Psoas muscle (tissue), 8 donors: ENCODE measurements at places on chromosomes 2 and 18. TPM values are rescaled to one million over a fixed set of nuclear protein-coding genes. Genes with fewer than 3 reads are reported as not detected.

RAD51AP2 gene
- total RNA-seq = not detected

NCOA1 gene
- 47.6 TPM for total RNA-seq

ERCC3 gene
- total RNA-seq = 28.2 TPM

AFF3 gene
- 0.44 TPM for total RNA-seq

IDH1 gene
- 18.0 TPM for total RNA-seq

MYCN gene
- total RNA-seq = 0.25 TPM

TMEM150A gene
- 20.1 TPM for total RNA-seq

FRZB gene
- total RNA-seq = 1.3 TPM

DYNAP gene
- not detected for total RNA-seq

KLHL41 gene
- 3,308 TPM for total RNA-seq

GKN1 gene
- not detected for total RNA-seq

DNA sequence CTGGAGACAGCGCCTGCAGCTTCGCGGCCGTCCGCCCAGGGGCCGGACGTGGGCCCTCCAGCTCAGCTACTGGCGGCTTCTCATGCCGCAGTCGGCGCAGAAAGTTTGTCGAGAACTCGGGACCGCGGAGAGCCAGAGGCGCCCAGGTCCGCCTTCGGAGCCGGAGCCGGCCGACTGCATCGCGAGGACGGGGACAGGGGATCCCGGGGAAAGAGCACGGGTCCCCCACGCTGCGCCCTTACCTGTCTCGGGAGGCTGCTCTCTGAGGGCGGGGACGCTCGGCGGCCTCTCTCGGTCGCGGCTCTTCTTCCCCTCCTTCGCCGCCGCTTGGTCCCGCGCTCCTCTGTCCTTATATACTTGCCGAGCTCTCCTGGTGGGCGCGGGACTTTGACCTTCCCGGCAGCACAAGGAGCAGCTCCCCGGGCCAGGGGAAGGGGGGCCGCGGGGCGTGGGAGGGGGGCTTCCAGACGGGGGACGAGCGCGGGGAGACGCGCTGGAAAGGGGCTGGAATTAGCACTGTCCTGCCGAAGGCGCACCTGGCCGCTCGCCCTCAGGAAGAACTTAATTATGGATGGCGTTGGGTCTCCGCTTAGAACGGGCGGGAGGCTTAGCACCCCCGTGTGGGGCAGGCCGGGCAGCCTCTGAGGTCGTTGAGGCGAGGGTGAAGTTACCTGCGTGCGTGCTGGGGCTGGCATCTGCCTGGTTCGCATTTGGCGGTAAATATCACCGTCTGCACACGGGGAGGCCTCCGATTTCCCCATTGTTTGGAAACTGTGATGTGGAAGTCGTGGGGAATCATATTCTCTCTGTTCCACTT, at the start of gene POMC:
TSS of gene POMC (minus strand) at position 325 of the 817 bp plus-strand sequence. CDS start 3,808 bp downstream, outside the sequence.
- peak within 1 kb of the TSS; percentile 65 for H3K4me3 ChIP-seq
- peaks cover 9% of the 10 kb centered on the region for H3K27me3 ChIP-seq

- H3K4me3 ChIP-seq = no peak overlapping the region
- H3K36me3 ChIP-seq = no peaks in the 10 kb centered on the region
- peaks cover 20% of the 10 kb centered on the region for H3K4me1 ChIP-seq
- no peak overlapping the region for H3K27ac ChIP-seq
- H3K27me3 ChIP-seq = no peaks in the 10 kb centered on the region
Observed at GRCh38 chr2:121588357-121588756, 57.7 kb downstream of the RNU4ATAC start.

DNA sequence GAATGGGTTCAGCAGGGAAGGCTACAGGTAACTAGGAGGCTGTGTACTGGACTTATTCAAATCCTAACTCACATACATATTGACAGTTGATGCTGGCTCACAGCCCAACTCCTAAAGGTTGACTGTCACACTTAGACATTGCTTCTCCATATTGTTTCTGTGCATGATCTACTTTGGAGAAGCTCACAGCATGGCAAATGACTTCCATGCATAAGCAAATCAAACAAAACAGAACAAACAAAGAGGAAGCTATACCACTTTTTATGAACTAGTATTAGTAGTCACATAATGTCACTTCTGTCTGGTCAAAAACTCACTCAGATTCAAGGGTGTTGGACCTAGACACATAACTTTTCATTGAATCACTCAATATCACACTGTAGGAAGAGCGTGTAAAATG, 43.8 kb upstream of the CDH19 start:
- H3K4me3 ChIP-seq = no peak overlapping the region
- H3K36me3 ChIP-seq = no peaks in the 10 kb centered on the region
- DNase-seq = no peak
- H3K27ac ChIP-seq = no peak overlapping the region

GRCh38 chr2:160091381-160091780, 29.0 kb upstream of the PLA2R1 start:
- no peaks in the 10 kb centered on the region for H3K27me3 ChIP-seq
- no peaks in the 10 kb centered on the region for H3K36me3 ChIP-seq

- H3K4me1 ChIP-seq = peaks cover 20% of the 10 kb centered on the region
- DNase-seq = no peak
- H3K36me3 ChIP-seq = no peaks in the 10 kb centered on the region
- no peaks in the 10 kb centered on the region for H3K27me3 ChIP-seq
Observed at GRCh38 chr2:20633794-20634506, 16.9 kb downstream of the HS1BP3 start.

- H3K4me1 ChIP-seq = no peaks in the 10 kb centered on the region
- H3K36me3 ChIP-seq = no peaks in the 10 kb centered on the region
- H3K27me3 ChIP-seq = no peaks in the 10 kb centered on the region
- no peak within 1 kb of the TSS for H3K27ac ChIP-seq
- no peak within 1 kb of the TSS for H3K4me3 ChIP-seq
Observed at GRCh38 chr2:131475831-131476230, at the start of gene TUBA3D. TSS of gene TUBA3D (plus strand) at chr2:131476119. CDS start at chr2:131476200, 81 bp downstream.

DNA sequence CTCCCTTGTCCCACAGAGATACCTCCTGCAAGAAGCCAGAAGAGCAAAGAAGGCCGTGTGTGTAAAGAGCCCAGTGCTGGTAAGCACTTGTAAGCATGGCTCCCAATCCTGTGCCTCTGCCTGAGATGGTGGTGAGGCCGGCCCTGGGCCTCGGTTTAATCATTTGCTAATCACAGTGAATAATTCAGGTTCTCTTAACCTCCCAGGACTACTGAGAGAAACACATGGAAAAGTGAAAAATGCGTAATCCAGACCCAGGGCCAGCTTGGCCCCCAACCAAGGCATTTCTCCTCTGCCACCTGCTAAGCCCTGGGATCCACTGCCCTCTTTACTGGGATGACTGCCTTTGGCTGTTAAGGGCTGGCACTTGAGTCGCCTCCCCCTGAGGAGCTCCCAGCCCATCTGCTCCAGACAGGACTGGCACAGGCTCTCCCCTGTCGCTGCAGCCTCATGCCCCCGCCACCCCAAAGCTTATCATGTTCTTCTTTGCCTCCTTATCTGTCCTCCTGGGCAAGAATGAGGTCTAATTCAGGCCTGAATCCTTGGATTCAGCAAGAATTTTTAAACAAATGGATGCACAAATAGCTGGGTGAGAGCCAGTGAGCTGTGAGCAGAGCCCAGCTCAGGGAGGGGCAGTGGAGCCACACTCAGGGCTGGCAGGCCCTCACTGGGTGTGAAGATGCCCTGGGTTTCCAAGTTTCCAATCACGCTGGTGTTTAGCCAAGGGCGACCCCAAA, 193.9 kb upstream of the HS6ST1 start:
- H3K36me3 ChIP-seq = no peaks in the 10 kb centered on the region
- no peaks in the 10 kb centered on the region for H3K27me3 ChIP-seq
- H3K27ac ChIP-seq = no peak overlapping the region
- no peak for DNase-seq
- H3K4me3 ChIP-seq = no peak overlapping the region

DNA sequence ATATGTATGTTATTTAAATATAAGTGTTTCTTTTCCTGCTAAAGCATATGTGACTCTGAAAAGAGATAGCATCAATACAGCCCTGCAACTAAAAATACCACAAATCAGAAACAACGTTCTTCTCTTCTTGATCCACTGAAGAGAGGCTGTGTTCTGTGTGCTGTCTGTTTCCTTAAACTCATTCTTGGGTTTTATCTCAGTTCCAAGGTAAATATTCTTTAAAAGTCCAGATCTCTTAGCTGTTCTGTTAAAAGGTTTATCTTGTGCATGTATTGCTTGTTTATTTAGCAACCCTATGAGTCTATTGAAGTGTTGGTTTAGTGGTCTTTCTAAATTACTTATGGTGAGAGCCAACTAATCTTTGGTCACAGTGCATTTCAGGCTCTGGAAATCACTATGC, 173.3 kb upstream of the NT5C1B start:
- H3K36me3 ChIP-seq = no peaks in the 10 kb centered on the region
- H3K27ac ChIP-seq = no peak overlapping the region
- H3K4me3 ChIP-seq = no peak overlapping the region
- no peaks in the 10 kb centered on the region for H3K4me1 ChIP-seq
- no peak for DNase-seq
- no peaks in the 10 kb centered on the region for H3K27me3 ChIP-seq

- no peak for DNase-seq
- no peak overlapping the region for H3K27ac ChIP-seq
- no peak overlapping the region for H3K4me3 ChIP-seq
- no peaks in the 10 kb centered on the region for H3K36me3 ChIP-seq
Observed at GRCh38 chr2:110886826-110887573, 154.6 kb downstream of the ACOXL start.

- no peaks in the 10 kb centered on the region for H3K36me3 ChIP-seq
- no peak overlapping the region for H3K27ac ChIP-seq
- no peaks in the 10 kb centered on the region for H3K27me3 ChIP-seq
- no peak for DNase-seq
- H3K4me3 ChIP-seq = no peak overlapping the region
Observed at GRCh38 chr2:27105981-27106380, 12.9 kb downstream of the CGREF1 start.

DNA sequence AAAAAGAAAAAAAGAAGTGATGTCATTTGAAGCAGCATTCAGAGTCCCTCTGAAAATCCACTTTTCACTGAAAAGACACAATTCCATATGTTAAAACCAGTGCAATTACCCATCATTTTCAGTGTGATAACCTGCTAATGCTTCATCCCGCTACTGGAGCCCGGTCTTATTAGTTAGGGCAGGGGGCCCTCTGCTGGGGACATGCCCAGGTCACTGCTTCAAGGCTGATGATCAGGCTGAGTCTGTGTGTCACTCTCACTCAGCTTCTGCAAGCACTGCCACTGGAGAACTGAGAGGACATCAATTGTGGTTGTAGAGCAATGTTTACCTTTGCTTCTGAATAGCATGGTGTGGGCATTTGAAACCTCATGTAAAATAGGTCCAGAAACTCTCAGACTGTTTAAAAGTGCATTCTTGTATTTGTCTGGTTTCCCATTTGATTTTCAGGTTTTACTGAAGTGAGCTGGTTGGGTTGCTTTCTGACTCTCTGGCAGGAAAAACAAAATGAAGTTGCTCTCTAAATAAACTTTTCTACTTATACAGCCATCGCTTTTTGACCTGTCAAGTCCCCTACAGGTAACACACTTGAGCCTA, 49.2 kb upstream of the NXPH2 start:
- no peaks in the 10 kb centered on the region for H3K27me3 ChIP-seq
- no peak overlapping the region for H3K27ac ChIP-seq
- no peak overlapping the region for H3K4me3 ChIP-seq
- H3K4me1 ChIP-seq = no peaks in the 10 kb centered on the region

- no peaks in the 10 kb centered on the region for H3K4me1 ChIP-seq
- H3K36me3 ChIP-seq = no peaks in the 10 kb centered on the region
- H3K4me3 ChIP-seq = no peak overlapping the region
- DNase-seq = no peak
- no peaks in the 10 kb centered on the region for H3K27me3 ChIP-seq
Observed at GRCh38 chr2:39688181-39688580, 22.5 kb downstream of the TMEM178A start.

DNA sequence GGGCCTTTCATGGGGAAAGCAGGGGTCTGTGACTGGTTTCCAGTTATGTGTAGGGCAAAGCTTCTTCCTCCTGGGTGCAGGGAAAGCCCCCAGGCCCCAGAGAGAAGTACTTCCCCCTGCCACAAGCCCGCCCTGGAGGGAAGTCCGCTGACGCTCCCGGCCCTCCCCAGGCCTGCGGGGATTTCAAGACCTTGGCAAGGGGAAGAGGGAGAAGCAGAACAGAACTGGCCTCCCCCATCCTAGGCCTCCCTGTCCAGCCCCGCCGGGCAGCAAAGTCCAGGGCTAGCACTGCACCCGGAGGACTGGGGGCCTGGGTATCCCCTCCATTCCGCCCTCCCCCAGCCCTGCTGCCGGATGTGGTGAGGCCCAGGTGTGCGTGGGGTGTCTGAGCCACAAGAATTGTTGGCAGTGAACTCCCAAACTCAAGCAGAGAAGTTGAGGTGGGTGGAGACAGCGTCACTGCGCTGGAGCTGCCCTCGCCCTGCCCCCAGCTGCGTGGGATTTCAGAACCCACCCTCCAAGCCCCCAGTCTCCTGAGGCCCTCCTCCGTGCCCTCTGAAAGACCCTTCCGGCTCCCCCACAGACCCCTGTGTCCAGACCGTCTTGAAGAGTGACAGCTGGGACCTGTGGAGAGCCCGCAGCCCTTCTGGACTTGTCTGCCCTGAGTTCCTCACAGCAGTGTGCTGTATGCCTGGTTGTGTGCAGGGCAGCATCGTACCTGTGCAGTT, 1.1 kb upstream of the DUSP2 start:
- H3K4me3 ChIP-seq = no peak overlapping the region
- peaks cover 4% of the 10 kb centered on the region for H3K36me3 ChIP-seq
- peak; percentile 66 for DNase-seq
- no peaks in the 10 kb centered on the region for H3K27me3 ChIP-seq

DNA sequence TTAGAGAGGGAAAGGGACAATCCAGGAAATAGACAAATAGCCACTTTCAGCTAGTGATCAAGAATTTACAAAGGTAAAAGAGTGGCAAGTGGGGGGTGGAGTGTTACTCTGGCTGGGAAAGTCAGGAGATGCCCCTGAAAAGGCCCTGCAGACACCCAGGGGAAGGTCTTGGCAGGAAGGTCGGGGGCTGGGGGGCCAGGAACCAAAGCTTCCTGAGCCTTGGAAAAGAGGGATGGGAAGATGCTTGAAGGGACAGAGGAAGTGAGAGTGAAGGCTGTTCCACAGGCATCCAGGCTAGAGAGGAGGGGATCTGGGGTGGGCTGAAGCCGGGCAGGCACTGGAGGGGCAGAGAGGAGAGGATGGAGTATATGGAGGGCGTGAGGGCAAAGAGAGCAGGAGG, 3.9 kb upstream of the TMEM37 start:
- no peak overlapping the region for H3K4me3 ChIP-seq
- H3K36me3 ChIP-seq = no peaks in the 10 kb centered on the region
- peaks cover 5% of the 10 kb centered on the region for H3K4me1 ChIP-seq
- no peaks in the 10 kb centered on the region for H3K27me3 ChIP-seq

DNA sequence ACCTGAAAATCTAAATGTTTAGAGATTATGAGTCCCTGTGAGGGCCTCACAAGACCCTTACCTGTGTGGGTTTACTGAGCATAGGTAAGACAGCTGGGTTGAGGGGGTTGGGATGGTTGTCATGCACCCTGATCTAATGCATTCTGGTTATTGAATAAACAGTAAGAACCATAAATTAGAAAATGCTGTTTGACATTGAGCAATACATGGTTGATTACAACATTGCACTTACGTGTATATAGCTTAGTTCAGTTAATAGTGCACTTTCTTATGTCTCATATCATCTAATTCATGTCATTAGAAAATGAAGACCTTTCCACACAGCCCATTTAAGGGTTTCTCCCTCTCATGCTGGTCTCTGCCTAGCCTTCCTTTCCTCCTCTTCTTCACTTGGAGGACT, 253.5 kb upstream of the ATP5MC3 start:
- H3K4me1 ChIP-seq = no peaks in the 10 kb centered on the region
- no peak for DNase-seq
- no peaks in the 10 kb centered on the region for H3K27me3 ChIP-seq
- no peak overlapping the region for H3K4me3 ChIP-seq
- H3K36me3 ChIP-seq = no peaks in the 10 kb centered on the region
- no peak overlapping the region for H3K27ac ChIP-seq

- peak; percentile 75 for DNase-seq
- no peaks in the 10 kb centered on the region for H3K27me3 ChIP-seq
- no peaks in the 10 kb centered on the region for H3K36me3 ChIP-seq
Observed at GRCh38 chr2:121095257-121096080, 189.5 kb downstream of the TFCP2L1 start.

- H3K4me3 ChIP-seq = no peak overlapping the region
- no peak overlapping the region for H3K27ac ChIP-seq
- H3K36me3 ChIP-seq = no peaks in the 10 kb centered on the region
- no peaks in the 10 kb centered on the region for H3K4me1 ChIP-seq
Observed at GRCh38 chr2:107020392-107020791, 134.4 kb upstream of the ST6GAL2 start.
